ENCODE measurements at places on chromosomes 5 and 9. TPM values are rescaled to one million over a fixed set of nuclear protein-coding genes. Genes with fewer than 3 reads are reported as not detected.
A peak's percentile ranks its signal among the peaks of the same experiment; 100 is the strongest.

DNA sequence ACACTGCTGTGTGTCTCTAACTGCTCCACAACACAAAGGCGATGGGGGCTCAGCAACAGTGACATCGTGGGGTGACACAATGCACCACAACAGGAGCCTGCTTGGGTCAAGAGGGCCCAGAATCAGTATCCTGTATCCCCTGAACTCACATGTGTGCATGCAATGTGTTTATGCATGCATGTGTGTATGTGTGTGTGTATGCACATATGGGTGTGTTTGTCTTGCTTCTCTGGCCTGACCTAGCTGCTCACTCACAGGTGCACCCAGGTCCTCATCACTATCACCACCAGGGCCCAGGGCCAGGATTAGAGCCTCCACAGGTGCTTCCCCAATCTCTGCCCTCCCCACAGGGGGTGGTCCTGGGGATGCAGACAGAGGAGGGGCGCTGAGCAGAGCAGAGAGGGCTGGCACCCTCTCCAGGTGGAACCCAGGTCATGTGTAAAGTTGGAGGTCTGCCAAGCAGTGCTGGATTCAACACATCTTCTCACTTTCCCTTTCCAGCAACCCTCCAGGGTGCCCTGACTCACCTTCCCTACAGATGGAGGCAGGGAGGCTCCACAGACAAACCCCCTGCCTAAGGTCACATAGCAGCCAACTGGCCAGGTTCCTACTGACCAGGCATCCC is 18.1 kb upstream of the ZNF484 start:
- H3K36me3 ChIP-seq = no peaks in the 10 kb centered on the region
- H3K4me1 ChIP-seq = no peaks in the 10 kb centered on the region
- H3K27me3 ChIP-seq = no peaks in the 10 kb centered on the region
- H3K4me3 ChIP-seq = no peak overlapping the region
- no peak overlapping the region for H3K27ac ChIP-seq
- no peak for DNase-seq

GRCh38 chr5:17178373-17178675 is 39.1 kb upstream of the BASP1 start:
- peaks cover 45% of the 10 kb centered on the region for H3K4me1 ChIP-seq
- H3K27me3 ChIP-seq = no peaks in the 10 kb centered on the region
- no peak overlapping the region for H3K4me3 ChIP-seq
- DNase-seq = no peak
- no peaks in the 10 kb centered on the region for H3K36me3 ChIP-seq

DNA sequence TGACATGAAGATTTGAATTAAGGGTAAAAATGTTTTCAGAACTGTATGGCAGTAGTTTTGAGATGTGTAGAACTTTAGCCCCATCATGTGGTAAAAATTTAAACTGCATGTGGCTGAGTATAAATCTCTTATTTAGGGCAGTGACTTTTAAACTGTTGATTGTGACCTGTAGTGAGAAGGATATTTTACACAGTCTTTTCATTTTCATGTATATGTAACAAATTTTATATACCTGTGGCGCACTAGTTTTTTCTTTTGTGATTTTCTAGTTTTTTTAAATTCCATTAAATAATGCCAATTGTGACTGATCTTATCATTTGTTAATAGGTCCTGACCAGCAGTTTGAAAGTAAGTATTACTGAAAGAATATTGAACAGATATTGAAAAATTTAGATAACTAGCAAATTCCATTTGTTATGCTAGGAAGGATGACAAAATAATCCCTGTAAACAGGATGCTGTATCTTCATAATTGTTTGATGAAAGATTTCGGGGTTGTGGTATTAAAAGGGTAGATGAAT is 47.2 kb downstream of the GPBP1 start:
- no peaks in the 10 kb centered on the region for H3K27me3 ChIP-seq
- H3K27ac ChIP-seq = no peak overlapping the region
- no peak overlapping the region for H3K4me3 ChIP-seq

DNA sequence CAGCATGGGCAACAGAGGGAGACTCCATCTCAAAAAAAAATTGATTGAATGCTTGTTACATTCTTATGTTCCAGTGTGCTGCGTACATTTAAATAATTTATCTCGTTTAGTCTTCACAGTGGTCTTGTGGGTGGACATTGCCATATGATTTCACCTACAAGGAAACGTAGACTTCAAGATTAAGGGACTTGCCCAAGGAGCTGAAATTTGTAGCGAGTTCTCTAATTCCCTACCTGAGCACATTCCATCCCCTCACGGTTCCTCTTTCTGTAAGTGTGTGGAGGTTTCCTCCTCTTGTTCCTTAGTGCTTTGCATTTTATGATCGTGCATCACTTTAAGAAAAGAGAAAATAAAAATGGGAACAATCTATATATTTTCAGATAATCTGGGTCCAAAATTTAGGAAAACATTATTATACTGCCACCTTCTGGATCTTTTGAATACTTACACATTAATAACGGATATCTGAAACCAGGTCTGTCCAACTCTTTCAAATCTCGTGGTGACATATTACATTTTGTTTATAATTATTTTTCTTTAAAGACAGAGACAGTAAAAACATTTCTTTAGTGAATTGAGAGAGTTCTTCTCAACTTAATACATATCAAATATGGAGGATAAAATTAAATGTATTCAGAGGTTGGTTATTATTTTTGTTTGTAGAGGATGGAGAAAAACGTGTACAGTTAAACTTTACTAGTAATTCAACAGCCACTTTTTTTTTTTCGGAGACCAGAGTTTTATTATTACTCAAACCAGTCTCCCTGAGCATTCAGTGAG is 29.9 kb upstream of the C7 start:
- H3K4me3 ChIP-seq = no peak overlapping the region
- no peaks in the 10 kb centered on the region for H3K27me3 ChIP-seq

DNA sequence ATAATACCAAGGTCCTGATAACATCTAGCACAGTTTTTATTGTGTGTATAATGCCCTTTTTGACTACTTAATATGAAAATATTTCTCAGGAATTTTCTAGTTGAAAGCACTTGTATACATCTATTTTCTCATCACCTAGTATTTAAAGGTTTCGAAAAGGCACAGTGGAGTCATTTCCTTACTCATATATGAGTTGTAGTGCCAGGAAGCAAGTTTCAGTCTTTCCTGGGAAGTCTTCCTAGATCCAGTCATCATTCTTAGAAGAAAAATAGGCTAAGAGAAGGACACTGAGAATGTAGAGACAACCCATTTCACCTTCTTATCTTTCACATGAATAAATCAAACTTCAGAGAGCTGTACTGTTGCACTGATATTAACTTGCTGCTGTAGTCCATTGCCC is 70.2 kb downstream of the SLC25A46 start:
- H3K4me3 ChIP-seq = no peak overlapping the region
- no peaks in the 10 kb centered on the region for H3K4me1 ChIP-seq
- no peak overlapping the region for H3K27ac ChIP-seq
- no peak for DNase-seq
- H3K36me3 ChIP-seq = no peaks in the 10 kb centered on the region

DNA sequence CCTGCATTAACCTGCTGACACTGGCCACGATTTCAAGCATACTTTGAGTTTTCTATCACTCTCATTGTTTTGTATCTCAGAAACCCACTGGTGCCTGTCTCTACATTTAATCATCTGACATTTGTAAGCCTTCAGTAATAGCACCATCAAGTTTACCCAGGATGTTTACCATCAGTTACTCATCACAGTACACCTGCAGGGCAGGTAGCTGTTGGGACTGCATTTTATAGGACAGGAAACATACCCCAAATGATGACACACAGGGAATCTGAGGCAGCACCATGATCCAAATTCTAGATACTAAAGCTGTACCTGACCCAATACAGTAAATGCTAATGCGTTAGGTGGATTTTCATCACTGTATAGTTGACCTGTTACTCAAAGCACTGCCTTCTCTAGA is 114.2 kb downstream of the FEM1C start:
- no peak overlapping the region for H3K27ac ChIP-seq
- no peaks in the 10 kb centered on the region for H3K27me3 ChIP-seq

GRCh38 chr5:135214897-135215616 is 181.0 kb upstream of the PITX1 start:
- no peaks in the 10 kb centered on the region for H3K36me3 ChIP-seq
- no peaks in the 10 kb centered on the region for H3K27me3 ChIP-seq
- no peaks in the 10 kb centered on the region for H3K4me1 ChIP-seq
- no peak overlapping the region for H3K27ac ChIP-seq
- no peak overlapping the region for H3K4me3 ChIP-seq
- peak; percentile 14 for DNase-seq

DNA sequence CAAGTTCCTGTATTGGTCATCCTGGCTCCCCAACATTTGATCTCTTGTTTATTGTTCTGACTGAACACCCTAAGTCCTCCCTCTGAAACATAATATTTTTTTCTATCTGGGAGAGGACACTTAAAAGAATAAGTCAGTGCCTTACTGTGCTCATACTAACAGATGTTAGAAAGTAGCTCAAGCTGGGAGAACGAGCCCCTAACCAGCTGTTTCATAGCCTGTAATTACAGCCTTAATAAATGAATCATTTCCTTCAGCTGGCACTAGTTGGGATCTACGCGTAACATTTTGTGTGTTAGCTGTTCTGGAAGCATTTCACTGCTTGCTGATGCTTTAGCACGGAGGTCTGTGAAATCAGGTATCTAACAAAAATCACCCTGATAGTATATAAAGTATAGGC is 345.9 kb upstream of the RIOK2 start:
- H3K36me3 ChIP-seq = no peaks in the 10 kb centered on the region
- H3K4me3 ChIP-seq = no peak overlapping the region
- H3K27ac ChIP-seq = no peak overlapping the region

DNA sequence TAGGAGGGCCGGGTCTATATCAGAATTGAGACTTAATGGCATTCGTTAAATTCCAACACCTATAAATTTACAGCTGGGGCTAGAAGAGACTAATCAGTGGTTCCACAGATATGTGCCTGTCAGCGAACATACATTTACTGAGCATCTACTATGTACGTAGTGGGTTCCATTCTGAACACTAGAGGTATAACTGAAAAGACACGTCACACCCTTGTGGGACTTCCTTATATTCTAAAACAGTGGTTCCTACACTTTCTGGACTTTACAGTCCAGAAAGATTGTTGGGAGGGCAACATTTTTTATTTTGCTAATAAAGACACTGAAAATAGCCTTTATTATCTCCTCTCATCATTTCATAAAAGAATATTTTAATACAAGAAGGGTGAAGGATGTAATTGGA is 140.5 kb downstream of the SCAMP1 start:
- DNase-seq = no peak
- no peak overlapping the region for H3K27ac ChIP-seq
- H3K27me3 ChIP-seq = no peaks in the 10 kb centered on the region
- H3K36me3 ChIP-seq = no peaks in the 10 kb centered on the region

- no peaks in the 10 kb centered on the region for H3K36me3 ChIP-seq
- no peak for DNase-seq
- H3K4me3 ChIP-seq = no peak overlapping the region
- no peaks in the 10 kb centered on the region for H3K4me1 ChIP-seq
- H3K27ac ChIP-seq = no peak overlapping the region
- no peaks in the 10 kb centered on the region for H3K27me3 ChIP-seq
These were observed 136.4 kb upstream of the TAS2R1 start for GRCh38 chr5:9766581-9766980.

- no peaks in the 10 kb centered on the region for H3K27me3 ChIP-seq
- no peak overlapping the region for H3K27ac ChIP-seq
- DNase-seq = no peak
- no peaks in the 10 kb centered on the region for H3K36me3 ChIP-seq
- H3K4me3 ChIP-seq = no peak overlapping the region
These were observed 8.4 kb downstream of the ZNF131 start for GRCh38 chr5:43129161-43129560.

DNA sequence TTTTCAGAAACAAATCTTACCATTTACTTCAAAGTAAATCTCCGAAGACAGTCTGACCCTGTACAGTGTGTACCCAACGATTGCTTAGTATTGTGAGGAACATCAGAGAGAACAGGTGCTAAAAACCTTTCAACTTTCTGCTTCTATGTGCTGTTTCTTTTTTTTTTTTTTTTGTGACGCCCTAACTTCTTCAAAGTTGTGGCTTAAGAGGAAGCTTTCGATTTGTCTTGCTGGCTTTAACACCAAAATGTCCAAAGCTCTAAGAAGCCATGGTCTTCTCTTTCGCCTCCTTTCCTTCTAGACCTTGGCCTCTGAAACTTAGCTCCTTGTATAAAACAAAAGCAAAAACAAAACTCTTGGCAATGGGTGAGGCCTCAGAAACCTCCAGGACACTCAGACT is 1.2 kb downstream of the TNFSF8 start:
- no peaks in the 10 kb centered on the region for H3K36me3 ChIP-seq
- no peaks in the 10 kb centered on the region for H3K27me3 ChIP-seq
- no peak for DNase-seq
- no peak overlapping the region for H3K4me3 ChIP-seq

GRCh38 chr9:4339836-4340560 is 40.1 kb upstream of the GLIS3 start:
- H3K4me3 ChIP-seq = no peak overlapping the region
- peaks cover 4% of the 10 kb centered on the region for H3K4me1 ChIP-seq
- DNase-seq = no peak
- H3K27me3 ChIP-seq = no peaks in the 10 kb centered on the region
- H3K27ac ChIP-seq = no peak overlapping the region
- no peaks in the 10 kb centered on the region for H3K36me3 ChIP-seq

DNA sequence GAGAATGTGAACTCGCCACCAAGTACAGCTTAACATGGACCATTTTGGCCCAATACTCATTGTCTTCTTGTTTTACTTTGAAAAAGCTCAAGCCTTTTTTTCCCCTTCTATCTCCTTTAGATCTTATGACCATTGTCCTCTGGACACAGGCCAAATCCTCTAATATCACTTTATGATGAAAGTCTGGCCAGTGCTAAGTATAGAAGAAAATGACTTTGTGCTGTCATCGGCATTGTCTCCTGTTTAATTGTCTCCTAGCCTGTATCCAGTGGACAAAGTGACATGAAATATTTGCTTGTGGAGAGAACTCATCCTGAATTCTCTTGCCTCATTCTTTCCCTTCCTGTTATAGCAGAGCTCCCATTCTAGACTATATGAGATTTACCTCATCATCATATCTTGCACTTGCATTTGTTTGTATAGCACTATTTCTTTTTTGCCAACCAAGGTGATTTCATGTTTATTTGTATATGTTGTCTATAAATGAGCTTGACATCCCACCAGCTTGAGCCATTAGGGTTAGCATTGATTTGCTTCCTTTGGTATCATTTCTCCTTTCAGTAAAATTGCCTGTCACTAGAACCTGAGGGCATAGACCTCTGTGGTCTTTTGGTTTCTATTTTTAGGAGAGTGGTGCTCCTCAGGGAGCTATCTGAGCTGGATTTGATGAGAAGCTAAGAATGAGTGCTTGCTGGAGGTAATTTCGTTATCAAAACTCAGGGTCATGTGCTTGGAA is 18.8 kb upstream of the TNFAIP8 start:
- DNase-seq = no peak
- H3K27me3 ChIP-seq = no peaks in the 10 kb centered on the region
- no peaks in the 10 kb centered on the region for H3K36me3 ChIP-seq
- no peak overlapping the region for H3K4me3 ChIP-seq

Gene C5orf22
- 27.9 TPM for total RNA-seq

Gene PHF24
- 0.12 TPM for total RNA-seq

Gene SERF1B
- total RNA-seq = 38.5 TPM

Gene AGPAT2
- total RNA-seq = 77.1 TPM

Gene AP3B1
- total RNA-seq = 52.7 TPM

Gene HSPA4
- 237 TPM for total RNA-seq

Gene CER1
- not detected for total RNA-seq

Gene PCDHGA7
- 0.09 TPM for total RNA-seq

Gene GDA
- total RNA-seq = 3.1 TPM

Gene STKLD1
- 4.1 TPM for total RNA-seq

Gene GABRA1
- not detected for total RNA-seq

Gene SMIM33
- not detected for total RNA-seq

Gene MARVELD2
- total RNA-seq = 50.3 TPM
